ENCODE measurements at places on chromosomes 16 and 17. TPM values are rescaled to one million over a fixed set of nuclear protein-coding genes. Genes with fewer than 3 reads are reported as not detected.

Gene TMEM238L
- total RNA-seq, result not detected

Gene SYT17
- under 0.01 TPM for total RNA-seq

Gene TBC1D3E
- not detected for total RNA-seq

Gene CLCN7
- total RNA-seq, result 161 TPM

DNA sequence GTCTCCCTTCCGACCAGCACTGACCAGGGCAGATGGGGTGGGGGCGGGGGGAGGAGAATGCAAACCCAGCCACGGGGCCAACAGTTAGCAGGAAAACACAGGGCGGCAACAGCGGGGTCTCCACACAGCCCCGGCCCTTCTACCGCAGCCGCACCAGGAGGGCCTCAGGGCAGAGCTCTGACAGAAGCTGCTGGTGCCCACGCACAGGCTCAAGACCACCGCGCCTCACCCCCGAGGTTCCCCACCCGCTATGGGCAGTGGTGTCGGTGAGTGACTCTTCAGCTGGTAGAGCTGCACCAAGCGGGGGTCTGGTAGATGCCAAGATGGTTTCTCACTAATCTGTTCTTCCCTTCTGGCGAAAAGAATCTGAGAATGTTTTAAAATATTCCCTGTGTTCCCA lies 16.1 kb downstream of the HAGH start:
- DNase-seq, result no peak

- peak; percentile 88 for DNase-seq
These were observed 149.5 kb downstream of the TRIM37 start for GRCh38 chr17:58956997-58957724.

- DNase-seq, result no peak
These were observed 7.8 kb upstream of the SLC38A10 start for GRCh38 chr17:81302861-81303333.

- peak; percentile 9 for DNase-seq
These were observed 47.1 kb downstream of the VMP1 start for GRCh38 chr17:59754552-59754951.

GRCh38 chr17:8117367-8117979 lies 841 bp downstream of the ALOXE3 start:
- DNase-seq, result no peak
